Nephron progenitor cell (in vitro differentiated cells): ENCODE measurements at places on chromosomes 7 and 10.
A peak's percentile ranks its signal among the peaks of the same experiment; 100 is the strongest.

DNA sequence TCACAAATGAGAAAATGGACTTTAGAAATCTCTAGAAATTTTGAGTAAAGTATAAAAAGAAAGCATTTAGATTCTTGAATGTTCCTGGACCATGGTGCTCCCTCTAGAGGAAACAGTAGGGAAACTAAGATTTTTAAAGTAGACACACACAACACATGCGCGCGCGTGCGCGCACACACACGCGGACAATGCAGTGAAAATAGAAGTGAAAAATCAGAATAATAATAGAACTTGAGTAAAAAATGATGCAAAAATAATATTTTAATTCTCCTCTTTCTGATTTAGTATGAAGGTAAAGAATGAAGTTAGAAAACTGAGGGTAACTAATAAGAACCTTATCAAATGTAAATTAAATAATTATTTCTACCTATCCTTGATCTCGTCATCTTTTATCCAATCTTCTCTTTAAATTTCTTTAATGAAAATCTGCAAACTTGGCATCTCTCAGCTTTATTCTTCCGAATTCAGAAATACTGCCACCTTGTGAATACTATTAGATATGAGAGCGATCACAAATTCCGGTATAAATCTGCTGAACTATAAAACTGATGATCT is 117.0 kb upstream of the AMPH start:
- DNase-seq = no peak

DNA sequence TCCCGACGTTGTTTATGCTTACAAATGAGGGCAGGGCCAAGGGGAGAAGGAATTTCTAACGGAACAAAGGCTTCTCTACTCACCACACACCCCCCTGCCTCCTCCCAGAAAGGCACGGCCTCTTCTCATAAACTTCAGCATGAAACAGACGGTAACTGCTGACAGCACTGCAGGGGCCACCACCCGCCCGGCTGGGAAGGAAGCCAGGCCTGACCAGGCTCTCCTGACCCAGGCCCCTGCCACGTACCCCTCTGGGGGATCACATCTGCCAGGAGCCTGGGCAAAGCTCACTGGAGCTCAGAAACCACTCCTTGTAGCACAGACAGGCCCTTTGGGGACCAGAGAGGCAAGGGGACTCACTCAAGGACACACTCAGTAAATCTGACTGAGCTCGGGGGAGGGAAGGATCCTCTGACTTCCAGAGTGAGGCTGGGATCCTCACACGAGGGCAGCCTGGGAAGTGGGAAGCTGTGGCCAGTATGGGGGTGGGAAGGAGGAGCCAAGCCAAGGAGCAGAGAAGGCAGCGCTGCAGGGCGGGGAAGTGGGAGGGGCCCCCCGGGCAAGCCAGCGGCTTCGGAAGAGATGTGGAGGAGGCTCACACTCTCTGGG is 46.1 kb downstream of the ZCCHC24 start:
- peak; percentile 81 for DNase-seq

- DNase-seq = no peak
Measured at GRCh38 chr7:134428942-134429341, 30.0 kb downstream of the AKR1B1 start.

GRCh38 chr7:124084024-124084423 is 51.2 kb upstream of the TMEM229A start:
- no peak for DNase-seq

DNA sequence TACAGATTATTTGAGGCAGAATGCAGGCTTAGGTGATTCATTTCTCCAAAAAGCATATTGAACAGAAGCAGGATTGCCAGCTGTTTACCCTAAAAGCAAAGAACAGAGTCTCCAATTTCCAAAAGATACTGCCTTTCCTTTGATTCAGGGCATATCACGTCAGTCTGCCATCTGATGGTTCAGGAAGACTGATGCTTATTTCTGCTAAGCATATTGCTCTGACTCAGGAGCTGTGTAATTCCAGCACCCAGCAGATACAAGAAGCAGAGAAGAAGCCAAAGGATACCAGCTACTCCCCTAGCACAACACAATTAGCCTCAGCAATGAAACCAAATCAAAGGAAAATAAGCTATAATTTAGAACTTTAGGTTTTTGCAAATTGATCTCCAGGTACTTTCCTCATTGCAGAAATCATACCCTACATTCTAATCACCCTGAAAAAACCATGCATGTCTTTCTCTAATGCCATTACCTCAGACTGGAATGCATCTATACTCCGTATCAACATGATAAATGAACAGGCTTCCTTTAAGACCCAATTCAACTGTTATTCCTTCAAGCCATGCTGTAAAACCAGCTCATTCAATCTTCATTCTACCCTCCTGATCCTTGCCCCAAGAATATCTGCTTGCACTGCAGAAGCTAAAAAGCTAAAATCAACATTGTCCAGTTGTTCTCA is 55.1 kb downstream of the ABI1 start:
- DNase-seq = no peak

DNA sequence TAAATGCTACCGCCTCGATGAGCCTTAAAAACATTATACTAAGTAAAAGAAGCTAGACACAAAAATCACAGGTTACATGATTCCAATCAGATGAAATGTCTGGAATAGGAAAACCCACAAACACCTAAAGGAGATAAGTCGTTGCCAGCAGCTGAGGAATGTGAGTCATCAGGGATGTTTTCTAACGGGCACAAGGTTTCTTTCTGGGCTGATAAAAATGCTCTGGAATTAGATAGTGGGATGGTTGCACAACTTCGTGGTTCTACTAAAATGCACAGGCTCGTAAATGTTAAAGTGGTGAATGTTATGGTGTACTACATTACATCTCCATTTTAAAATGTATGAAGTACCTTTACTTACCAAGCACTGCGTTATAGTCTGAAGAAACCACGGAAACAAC is 9.7 kb downstream of the ABLIM1 start:
- no peak for DNase-seq

DNA sequence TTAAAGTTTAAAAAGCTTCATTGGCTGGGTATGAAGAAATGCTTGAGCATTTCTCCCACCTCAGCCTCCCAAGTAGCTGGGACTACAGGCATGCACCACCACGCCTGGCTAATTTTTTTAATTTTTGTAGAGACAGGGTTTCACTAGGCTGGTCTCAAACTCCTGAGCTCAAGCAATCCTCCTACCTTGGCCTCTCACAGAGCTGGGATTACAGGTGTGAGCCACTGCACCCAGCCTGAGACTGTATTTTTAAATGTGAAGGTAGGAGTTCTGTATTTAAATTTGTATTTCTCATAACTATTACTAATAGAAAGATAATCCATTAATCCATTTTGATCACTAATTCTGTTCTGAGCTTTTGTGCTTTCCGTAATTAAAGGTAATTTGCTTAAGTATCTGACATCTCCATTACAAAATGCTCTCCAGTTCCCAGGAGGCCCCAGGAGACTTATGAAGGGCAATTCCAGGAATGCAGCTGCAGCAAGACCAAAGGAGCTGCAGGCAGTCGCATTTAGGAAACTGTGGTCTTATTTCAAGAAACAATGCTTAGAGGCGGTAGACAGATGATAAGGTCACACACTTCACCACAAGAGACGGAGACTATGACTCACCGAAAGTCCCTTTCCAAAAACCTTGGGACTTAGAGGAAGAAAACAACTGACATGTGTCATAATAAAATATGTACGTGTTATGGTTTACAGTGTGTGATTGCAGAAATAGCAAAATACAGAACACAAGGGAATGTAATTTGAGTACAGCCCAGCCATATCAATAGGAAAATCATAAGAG is 23.3 kb downstream of the YAE1 start:
- no peak for DNase-seq

GRCh38 chr10:14244147-14244546 is 86.6 kb downstream of the FRMD4A start:
- DNase-seq = no peak

DNA sequence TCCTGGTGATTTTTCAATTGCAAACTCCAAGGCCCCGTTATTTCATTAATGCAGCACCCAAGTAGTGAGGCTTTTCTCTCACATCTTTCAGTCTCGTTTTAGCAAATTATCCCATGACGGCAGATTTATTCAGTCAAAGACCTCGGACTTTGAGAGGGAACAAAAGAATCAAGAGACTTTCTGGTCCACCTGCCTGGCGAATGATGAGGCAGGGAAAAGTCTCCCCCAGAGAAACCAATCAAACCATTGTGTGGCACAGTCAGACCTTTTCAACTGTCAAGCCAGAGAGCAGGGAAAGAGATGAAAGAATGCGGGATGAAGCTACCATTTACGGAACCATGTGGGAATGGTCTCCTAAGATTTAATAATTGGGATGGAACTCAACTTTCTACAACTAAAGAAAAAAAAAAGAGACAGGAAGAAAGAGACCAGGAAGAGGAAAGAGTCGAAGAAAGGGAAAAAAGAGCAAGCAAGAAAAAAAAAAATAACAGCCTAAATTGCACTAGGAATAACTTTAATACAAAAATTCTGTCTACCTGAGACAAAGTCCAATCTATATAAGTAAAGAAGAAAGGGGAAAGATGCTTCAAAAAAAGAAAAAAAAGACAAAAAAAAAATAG is 22.8 kb downstream of the GLI3 start:
- DNase-seq = no peak

- no peak for DNase-seq
Measured at GRCh38 chr10:28411648-28412047, 108.8 kb upstream of the MPP7 start.

DNA sequence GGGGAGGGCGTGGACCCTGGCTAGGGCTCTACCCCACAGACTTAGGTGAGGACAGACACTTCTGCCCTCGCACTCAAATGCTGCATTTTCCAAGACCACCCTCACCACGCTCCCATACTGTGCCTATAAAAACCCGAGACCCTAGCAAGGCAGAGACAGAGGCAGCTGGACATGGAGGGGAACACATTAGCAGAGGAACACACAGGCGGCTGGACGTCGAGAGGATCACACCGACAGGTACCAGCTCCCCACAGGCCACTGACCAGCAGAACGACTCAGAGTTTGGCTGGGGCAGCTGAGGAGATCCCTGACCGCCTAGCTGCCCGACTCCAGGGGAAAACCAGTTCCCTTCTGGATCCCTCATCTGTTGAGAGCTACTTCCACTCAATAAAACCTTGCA is 338.2 kb upstream of the SMIM30 start:
- no peak for DNase-seq

DNA sequence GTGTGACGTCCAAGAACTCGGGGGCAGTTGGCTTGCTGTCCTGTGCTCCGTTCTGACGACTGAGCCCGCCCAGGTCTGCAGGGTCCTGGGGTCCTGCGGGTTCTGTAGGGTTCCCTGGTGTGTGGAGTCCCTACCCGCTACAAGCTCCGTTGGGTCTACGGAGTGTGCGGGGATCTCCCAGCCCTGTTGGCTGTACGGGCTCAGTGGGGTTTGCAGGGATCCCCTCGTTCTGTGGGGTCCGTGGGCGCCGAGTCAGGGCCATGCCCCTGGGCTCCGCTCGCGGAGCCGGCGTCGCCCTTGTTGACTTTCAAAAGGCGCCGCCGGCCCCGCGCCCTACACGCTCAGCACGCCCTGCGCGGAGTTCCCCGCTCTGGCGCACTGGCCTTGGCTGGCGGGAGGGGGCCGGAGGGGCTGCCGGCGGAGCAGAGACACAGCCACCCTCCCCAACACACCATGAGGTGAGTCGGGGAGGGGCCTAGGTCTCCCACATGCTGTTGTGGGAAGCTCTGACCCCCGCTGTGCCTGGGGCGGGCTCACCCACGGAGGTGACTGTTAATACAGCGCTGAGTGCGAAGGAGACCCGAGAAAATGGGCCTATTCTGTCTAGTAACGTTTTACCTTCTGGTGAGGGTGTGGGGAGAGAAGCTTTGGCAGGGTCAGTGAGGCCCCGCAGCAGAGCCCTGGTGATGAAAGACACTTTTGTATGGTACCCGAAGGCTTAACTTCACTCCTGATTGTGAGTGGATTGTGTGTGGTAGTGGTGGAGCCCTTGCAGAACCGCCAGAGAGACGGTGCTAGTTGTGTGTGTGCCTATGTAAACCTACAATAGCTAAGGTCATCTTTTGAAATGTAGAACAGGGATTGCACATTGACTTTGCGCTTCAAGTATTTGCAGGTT is 8.1 kb downstream of the TASOR2 start:
- peak; percentile 79 for DNase-seq

DNA sequence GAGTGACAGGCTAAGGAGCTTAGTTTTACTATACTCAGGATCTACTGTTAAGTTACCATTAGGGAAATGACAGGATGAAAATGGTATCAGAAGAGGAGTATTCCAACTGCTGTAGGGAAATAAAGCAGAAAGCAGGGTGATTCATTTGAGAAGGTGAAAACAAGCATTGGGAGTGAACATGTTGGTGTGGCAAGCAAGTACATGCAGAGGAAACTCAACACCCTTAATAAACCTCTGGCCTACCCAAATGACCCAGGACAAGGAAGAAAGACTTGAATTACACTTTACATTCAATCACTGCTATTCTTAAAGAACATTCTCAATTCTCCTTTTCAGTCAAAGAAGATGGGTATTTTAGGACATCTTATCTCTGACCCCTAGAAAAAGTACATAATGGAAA is 28.7 kb downstream of the ERLIN1 start:
- DNase-seq = no peak

DNA sequence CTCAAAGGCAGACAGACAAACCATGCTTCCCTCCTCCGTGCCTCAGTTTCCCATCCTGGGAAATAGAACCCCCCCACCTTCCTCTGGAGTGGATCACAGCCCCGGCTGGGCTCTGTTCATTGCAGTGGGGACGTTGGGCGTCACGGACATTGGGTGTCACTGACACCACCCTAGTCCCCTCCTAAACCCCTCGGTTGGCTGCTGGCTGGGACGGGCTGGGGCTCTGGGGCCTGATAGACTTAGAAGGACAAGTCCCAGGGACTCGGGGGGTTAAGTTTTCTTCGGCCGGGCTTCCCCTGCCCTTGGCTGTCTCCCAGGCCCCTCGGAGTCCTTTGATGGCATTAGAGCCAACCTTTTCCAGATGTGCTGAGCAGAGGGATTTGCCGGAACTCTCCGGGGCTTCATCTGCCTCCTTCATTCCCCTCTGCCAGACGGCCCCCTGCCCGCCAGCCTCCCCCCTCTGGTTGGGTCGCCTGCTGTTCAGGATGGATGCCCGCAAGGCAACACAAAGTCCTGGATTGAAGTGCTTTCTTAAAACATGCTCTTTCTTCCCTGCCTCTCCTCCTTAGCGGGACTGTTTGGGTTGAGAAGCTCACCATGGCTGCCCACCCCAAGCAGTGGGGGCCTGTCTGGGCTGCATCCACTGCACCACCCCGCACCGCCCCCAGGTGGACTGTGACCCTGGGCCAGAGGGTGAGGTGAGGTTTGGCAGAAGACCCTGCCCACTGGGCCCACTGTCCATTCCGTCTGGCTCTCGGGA is 73.0 kb downstream of the COL26A1 start:
- DNase-seq = peak; percentile 49

DNA sequence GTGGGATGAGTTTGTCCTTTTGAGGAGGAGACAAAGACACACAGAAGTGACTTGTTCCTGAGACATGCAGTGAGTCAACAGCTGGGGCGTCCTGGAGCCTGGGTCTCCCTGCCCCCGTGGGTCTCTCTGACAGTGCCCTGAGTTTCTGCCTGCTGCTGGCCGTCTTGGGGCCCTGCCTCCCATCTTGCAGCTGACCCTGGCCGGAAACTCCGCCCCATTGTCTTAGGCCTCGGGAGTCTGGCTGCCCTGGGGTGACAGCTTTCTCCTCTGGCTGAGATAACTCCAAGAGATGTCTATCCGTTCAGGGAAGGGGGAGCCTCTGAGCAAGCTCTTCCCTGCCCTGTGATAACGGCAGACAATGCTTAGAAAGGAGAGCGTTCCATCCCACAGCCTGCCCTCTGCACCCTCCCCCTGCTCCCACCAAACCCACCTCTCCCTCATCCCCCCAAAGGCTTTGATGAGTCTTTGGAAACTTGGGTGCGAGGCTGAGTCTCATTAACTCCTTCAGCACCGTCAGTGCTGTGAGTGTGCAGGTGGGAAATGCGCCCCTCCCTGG is 69.5 kb upstream of the PODXL start:
- peak; percentile 39 for DNase-seq
